GM12892 (cell line): ENCODE measurements at places on chromosomes 4 and X.

GRCh38 chr4:108174856-108175255 is 6.1 kb upstream of the LEF1 start:
- no peak for DNase-seq

- DNase-seq = no peak
Observed at GRCh38 chrX:3963980-3964379, 250.5 kb upstream of the PRKX start.

GRCh38 chr4:39061457-39061856 is 575 bp upstream of the KLHL5 start:
- DNase-seq = no peak

GRCh38 chrX:69503228-69503781 is 821 bp upstream of the NALF2 start:
- no peak for DNase-seq

GRCh38 chrX:73851014-73852009 is 288.3 kb downstream of the CHIC1 start:
- DNase-seq = peak; percentile 28
